Right atrium auricular region (tissue), 2 donors: ENCODE measurements at places on chromosomes 12 and 14. TPM values are rescaled to one million over a fixed set of nuclear protein-coding genes. Genes with fewer than 3 reads are reported as not detected.

GRCh38 chr14:57769863-57770523 lies 95.9 kb downstream of the SLC35F4 start:
- no peak overlapping the region for H3K27ac ChIP-seq
- H3K27me3 ChIP-seq = no peaks in the 10 kb centered on the region
- DNase-seq = no peak
- no peaks in the 10 kb centered on the region for H3K36me3 ChIP-seq

GRCh38 chr12:28017873-28018255 lies 45.3 kb upstream of the PTHLH start:
- H3K4me3 ChIP-seq = no peak overlapping the region
- H3K27me3 ChIP-seq = no peaks in the 10 kb centered on the region
- no peaks in the 10 kb centered on the region for H3K36me3 ChIP-seq
- H3K27ac ChIP-seq = no peak overlapping the region
- no peak for DNase-seq

- H3K36me3 ChIP-seq = no peaks in the 10 kb centered on the region
- H3K27ac ChIP-seq = no peak overlapping the region
- peaks cover 22% of the 10 kb centered on the region for H3K4me1 ChIP-seq
- H3K4me3 ChIP-seq = no peak overlapping the region
- no peak for DNase-seq
Measured at GRCh38 chr12:120363274-120363855, 5.6 kb downstream of the MSI1 start.

GRCh38 chr12:109580684-109581333 lies 7.2 kb downstream of the MVK start:
- no peaks in the 10 kb centered on the region for H3K27me3 ChIP-seq
- H3K4me3 ChIP-seq = no peak overlapping the region
- no peak overlapping the region for H3K27ac ChIP-seq
- no peaks in the 10 kb centered on the region for H3K4me1 ChIP-seq
- peaks cover 56% of the 10 kb centered on the region for H3K36me3 ChIP-seq

DNA sequence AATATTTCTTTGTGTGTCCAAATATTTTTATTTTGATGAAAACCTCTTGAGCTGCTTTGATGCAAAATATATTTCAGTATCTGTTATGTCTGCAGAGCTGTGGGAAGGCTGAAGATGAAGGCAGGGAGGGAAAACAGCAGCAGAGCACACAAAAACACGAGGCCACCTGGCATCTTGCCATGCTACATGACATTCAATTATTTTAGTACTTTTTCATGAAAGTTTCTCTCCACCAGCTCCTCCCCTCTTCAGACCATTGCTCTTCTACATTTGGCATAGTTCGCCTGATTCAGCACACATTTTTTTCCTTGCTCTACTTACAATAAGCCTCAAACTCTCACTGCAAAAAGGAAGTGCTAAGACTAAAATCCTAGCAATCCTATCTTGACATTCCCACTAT lies 4.6 kb upstream of the ALX1 start:
- H3K4me1 ChIP-seq = no peaks in the 10 kb centered on the region
- DNase-seq = no peak
- peaks cover 5% of the 10 kb centered on the region for H3K27me3 ChIP-seq
- no peaks in the 10 kb centered on the region for H3K36me3 ChIP-seq
- no peak overlapping the region for H3K4me3 ChIP-seq

Gene P2RX2
- total RNA-seq = not detected

Gene A2ML1
- total RNA-seq = not detected
